ENCODE measurements at places on chromosomes 1 and 21.

GRCh38 chr1:6471970-6472368 is 6.0 kb upstream of the TNFRSF25 start:
- DNase-seq, result peak; percentile 94

DNA sequence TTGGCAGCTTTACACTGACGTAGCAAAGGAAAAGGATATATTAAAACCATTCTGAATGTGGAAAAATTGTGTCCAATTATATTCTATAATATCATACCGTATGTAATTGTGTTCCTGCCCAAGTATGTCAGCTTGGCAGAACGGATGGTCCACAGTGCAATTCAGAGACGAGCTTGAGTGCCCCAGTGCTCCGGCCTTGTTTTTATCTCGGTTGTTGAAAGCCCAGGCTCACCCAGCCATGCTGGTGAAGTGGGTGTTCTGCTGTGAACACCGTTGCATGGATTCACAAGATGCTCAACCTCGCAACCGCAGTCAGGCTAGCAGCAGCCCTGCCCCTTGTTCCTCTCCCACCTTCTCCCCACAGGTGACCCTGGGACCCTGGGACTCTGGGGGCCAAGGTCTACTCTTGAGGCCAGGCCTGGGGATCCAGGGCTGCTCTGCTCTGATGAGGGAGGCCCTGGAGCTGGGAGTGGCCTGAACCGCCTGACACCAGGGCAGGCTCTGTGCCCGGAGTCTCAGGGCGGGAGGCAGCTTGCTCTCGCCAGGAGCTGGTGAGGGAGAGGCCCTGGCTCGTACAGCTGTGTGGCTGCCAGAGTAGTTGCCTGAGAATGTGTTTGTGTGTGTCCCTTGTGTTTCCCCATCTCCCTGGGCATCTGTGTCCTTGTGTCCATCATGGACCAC is 11.2 kb downstream of the PTPRF start:
- no peak for DNase-seq

DNA sequence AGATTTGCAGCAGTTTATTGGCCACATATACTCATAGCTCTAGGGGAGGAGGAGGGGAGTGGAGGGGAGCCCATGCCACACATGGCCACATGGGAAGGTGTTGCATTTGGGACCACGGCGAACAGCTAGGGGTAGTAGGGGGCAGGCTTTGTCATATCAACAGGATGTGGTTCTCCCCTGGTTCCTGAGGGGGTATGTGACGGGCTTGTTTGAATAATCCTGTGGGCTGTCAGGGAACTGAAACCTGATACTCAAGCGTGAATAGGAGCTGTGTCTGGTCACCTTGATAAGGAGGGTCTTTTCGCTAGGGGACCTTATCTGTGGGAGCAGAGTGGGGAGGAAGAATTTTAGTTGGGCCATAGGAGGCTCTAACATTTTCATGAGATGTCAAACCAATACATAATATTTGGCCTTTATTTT is 264.7 kb downstream of the CTH start:
- no peak for DNase-seq

- no peak for DNase-seq
Observed at GRCh38 chr1:8025671-8026144, 401 bp downstream of the ERRFI1 start.

- no peak for DNase-seq
Observed at GRCh38 chr1:3198371-3199271, 129.6 kb downstream of the PRDM16 start.

- DNase-seq, result no peak
Observed at GRCh38 chr1:208228550-208228949, 15.6 kb downstream of the PLXNA2 start.

GRCh38 chr1:36126005-36126716 is 1.1 kb upstream of the COL8A2 start:
- DNase-seq, result no peak

DNA sequence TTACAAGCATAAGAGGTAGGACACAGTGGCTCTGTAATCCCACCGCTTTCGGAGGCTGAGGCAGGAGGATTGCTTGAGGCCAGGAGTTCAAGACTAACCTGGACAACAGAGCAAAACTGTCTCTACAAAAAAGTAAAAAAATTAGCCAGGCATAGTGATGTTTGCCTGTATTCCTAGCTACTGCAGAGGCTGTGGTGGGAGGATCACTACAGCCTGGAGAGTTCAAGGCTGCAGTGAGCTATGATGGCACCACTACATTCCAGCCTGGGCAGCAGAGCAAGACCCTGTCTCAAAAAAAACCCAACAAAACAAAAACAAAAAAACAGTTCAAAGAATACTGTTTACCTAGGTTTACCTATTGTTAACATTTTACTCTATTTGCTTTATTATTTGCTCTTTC is 37.4 kb downstream of the CLIC4 start:
- DNase-seq, result no peak

- no peak for DNase-seq
Observed at GRCh38 chr1:40757084-40757483, 26.5 kb upstream of the KCNQ4 start.

DNA sequence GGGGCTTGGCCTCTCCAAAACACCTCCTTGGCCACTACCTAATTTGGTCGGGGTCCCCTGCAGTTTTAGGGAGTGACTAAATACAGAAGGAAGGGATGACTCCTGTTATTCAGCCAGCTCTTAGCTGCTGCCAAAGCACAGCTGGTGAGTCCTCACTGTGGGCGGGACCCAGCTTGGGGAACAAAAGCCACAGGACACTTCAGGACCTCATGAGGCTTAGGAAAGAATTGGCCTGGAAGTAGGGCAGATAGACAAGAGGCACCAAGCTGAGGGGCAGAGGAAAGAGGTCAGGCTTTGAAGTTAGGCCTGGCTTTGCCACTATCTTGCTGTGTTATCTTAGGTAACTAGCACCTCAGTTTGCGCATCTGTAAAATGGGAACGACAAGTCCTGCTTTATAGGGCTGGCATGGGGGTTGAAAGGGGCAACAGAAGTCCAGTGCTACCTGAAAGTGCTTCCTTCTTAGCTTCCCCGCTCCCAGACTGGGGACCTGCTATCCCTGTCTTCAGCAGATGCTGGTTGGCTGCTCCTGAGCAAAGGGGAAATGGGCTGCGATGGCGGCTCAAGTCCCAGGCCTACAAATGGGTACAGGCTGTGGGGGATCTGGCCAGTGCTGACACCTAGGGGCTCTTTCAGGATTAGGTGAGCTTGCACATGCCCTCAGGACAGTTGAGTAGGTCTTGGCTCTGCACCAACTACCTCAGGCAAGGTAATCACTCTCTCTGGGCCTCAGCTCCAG is 15.7 kb downstream of the IFI6 start:
- peak; percentile 70 for DNase-seq

DNA sequence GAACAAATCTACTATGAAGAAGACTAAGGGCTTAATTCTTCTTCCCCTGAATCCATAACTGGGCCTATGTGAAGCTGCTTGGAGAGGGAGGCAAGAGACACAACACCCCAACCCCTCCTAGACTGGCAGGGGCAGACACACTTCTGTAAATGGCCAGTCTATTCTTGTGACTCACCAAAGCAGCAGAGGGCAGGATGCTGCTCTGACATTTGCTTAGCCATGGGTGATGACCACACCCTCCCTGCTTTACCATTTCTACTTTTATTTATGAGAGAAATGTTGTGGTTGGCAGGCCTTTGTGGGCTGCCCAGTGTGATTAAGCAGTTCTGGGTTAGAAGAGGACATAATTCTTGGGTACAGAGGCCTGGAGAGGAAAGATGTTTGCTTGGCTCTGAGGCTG is 189.8 kb upstream of the DPYD start:
- DNase-seq, result no peak

DNA sequence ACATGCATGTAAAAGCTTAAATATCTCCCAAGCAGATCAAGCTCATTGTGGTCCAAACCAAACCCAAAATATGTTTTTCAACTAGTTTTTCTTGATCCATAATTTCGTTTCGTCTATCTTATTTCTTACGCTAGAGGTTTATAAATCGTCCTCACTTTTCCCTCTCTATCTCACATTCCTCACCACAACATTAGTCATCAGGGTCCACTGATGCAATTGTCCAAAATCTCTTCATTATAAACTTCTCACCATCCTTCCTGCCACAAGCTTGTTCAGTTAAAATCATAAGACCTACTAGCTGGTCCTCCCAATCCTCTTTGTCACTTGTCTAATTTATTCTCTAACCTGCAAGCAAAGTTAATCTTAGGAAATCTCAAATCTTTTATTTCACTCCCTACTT is 173.0 kb upstream of the PALMD start:
- DNase-seq, result no peak

DNA sequence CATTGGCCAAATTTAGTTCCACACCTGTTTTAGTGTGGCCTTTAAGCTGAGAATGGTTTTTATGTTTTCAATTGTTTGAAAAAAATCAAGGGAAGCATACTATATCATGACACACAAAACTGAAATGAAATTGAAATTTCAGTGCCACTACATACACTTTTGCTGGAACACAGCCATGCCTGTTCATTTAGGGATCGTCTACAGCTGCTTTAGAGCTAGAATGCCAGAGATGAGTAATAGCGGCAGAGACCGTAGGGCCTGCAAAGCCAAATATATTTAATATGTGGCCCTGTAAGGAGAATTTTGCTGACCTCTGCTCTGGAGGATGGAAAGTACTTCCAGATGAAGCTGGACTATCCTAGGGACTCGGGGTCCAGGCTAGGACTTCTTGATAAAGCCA is 62.5 kb upstream of the LYST start:
- peak; percentile 80 for DNase-seq

DNA sequence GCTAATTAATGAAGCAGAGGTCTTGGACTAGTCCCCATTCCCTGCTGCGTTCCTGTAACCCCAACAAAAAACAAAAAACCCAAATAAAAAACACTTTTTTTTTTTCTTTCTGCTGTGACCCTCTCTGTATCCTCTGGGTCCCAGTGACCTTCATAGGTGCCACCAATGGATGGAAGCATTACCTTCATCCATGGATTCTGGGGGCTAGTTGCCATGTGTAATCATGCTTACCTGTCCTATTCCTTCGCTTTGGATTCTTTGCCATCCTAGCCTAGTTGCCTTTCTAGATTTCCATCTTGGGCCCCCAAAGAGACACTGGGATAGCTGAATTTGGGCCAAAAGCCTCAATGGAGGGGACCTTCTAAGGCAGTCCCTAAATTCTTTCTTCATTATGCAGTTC is 1208.7 kb downstream of the BRINP3 start:
- DNase-seq, result peak; percentile 10

GRCh38 chr1:22332424-22332717 is 119.3 kb upstream of the ZBTB40 start:
- no peak for DNase-seq

DNA sequence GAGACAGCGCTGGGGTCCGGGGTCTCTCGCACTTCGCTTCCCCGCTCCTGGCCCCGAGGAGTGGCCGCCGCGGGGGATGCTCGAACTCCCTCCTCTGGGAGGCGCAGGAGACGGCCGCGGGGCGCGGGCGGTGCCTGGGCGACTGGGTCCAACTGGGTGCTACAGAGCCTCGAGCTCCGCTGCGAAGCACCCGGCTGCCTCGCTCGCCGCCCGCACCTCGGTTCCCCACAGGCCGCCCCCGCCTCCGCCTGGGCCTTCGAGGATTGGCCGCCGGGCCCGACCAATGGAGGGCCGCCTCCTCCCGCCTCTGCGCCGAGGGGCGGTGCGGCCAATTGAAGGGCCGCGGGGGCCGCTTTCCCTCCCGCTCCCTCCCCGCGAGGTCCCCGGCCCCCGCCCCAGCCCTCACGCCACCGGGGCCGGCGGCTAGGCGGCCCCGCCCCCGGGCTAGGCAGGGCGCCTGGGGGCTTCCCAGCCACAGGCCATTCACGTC is at the start of gene CNN3:
Gene CNN3, minus strand, starts transcription at position 196 of the 490 bp plus-strand sequence. CDS start 216 bp downstream, outside the sequence.
- DNase-seq, result no peak
